ENCODE measurements at places on chromosomes 3 and 15.

GRCh38 chr3:50242851-50243542 lies 7.0 kb downstream of the GNAI2 start:
- no peak for DNase-seq

DNA sequence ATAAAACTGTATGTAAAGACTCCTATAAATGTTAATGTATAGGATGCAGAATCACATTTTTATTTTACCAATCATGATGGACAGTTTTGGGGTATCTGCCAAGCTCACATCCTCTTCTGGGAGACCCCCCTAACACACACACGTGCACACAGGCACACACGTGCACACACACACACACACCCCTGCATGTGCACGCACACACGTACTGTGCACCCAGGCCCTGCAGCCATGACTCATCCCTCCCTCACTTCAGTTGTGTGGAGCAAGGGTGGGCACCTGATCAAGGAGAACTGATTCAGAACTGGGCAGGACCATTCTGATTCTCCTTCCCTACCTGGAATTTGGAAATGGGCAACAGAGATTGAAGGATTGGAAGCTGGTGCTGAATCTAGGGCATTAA lies 16.0 kb upstream of the MINDY4B start:
- DNase-seq, result no peak

DNA sequence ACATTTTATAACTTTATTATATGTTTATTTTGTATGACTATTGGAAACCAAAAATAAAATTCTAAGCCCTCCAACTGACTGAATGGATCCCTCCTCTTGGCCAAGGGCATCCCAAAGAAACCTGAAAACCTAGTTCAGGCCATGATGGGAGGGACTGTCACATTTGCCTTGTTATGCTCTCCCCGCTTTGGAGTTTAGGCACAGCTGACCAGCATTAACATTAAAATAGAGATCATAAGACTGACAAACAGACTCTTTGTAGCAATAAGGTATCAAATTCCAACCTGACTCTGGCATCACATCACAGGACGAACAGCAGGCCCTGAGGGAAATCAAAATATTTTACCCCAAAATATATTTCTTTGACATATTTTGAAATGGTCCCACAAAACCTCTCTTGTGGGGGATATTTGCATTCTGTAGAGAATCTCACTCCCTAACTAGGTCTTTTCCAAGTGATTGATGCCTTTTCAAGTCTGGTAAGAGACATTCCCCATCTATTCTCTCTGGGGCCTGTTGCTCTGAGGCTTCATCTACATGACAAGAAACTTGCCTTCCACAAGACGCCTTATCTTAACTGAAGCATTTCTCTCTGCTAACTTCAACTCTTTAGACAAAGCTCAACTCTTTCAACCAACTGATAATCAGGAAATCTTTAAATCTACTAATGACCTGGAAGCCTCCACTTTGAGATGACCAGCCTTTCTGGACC lies 81.8 kb upstream of the PRR23E start:
- DNase-seq, result no peak

DNA sequence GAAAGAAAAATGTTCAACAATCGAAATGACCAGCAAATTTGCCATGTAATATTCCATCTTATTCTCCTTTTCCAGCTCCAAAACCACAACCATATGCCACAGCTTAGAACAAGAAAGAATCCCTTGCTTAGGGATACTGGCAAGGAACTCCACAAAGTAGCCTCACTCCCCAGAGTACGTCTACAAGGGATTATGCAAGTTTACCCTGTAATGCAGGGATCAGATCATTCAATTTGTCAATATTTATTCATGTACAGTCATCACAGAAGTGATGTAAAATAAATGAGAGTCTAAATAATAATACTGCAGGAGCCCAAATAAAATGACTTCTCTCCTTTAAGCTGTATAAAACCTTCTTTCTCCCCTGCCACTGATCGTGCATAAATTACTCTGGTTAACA lies 23.5 kb upstream of the MYO1E start:
- DNase-seq, result no peak

- no peak for DNase-seq
These were observed 3.8 kb downstream of the BHLHE40 start for GRCh38 chr3:4982773-4983738.

GRCh38 chr15:95944193-95944592 lies 386.3 kb upstream of the NR2F2 start:
- no peak for DNase-seq

- no peak for DNase-seq
These were observed 2.5 kb downstream of the SUMF1 start for GRCh38 chr3:4464576-4464975.

DNA sequence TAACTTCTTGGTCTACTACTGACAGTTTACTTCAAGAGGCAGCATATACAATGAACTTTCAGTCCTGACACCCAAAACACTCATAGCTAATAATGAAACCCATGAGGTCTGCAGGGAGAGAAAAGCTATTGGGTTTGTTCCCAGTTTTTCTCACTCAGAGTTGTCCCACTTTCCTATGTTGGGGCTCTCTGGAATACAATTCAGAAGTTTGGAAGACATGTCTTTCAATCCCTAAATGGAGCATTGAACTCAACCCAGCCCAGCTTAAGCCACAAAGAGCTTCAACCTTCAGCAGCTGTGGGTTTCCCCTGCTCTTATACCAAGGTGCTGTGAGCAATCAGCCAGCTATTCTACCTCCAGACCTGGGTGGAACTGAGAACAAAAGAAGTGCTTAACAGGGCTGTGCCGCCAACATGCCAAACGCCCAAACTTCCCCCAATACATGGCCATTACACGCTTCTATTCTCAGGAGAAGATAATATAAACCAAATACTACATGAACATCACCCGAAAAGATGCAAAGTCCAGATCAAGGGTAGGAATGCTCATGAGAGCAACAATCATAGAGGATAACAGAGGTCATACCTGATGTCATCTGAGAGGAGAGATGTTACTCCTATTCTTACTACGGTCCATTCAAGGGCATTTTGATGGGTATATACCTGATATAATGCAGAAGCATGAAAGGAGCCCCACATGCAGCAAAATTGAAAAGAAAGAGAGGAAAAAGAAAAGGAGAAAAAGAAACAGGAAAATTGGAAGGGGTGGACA lies 131.2 kb upstream of the TGFBR2 start:
- no peak for DNase-seq

DNA sequence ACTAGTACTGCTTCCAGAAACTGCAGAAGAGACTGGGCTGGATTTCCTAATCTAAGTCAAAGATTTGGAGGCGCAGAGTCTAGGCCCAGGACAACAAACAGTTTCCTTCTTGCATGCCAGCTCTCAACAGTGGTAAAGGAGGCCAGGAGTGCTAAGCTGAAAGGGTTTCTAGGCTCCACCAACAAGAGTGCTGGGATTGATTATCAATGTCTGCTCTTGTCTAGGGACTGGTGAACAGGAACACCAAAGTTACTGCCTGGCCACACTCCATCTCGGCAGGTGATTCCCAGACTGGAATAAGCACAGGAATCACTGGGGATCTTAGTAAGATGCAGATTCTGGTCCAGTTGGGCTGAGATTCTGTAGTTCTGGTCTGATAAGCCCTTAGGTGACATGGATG lies 22.8 kb upstream of the FGD5 start:
- no peak for DNase-seq

DNA sequence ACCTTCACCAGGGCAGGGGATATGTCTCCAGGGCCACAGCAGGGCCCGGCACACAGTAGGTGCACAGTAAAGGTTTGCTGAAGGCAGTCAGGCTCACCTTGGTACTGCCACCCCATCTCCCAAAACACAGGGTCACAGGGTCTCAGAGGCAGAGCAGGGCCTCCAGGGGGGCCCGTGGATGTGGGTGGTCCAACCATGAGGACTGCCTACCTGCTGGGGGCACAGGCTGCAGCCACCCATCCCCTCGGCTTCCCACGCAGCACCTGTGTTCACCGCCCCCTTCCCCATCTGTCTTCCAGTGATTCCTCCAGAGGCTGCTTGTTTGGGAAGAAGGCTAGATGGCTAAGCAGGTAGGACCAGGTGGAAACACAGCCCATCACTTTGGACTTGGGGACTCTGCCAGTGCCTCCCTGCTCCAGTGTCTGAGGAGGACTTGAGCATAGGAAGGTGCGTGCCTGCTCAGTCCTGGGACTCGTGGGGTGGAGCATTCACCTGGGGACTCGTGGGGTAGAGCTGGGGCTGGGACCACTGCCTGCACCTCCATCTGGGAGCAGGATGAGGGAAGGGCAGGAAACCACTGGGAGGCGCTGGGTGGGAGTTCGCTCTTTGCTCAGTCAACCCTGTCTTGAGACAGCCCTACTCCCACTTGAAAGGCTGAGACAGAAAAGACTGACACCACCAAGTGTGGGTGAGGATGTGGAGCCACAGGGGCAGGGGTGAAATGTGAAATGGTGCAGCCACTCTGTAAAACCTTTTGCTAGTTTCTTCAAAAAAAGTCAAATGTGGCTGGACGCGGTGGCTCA lies 18.8 kb upstream of the PLXND1 start:
- no peak for DNase-seq

GRCh38 chr3:128879991-128880390 lies 571 bp downstream of the ACAD9 start:
- DNase-seq, result no peak

DNA sequence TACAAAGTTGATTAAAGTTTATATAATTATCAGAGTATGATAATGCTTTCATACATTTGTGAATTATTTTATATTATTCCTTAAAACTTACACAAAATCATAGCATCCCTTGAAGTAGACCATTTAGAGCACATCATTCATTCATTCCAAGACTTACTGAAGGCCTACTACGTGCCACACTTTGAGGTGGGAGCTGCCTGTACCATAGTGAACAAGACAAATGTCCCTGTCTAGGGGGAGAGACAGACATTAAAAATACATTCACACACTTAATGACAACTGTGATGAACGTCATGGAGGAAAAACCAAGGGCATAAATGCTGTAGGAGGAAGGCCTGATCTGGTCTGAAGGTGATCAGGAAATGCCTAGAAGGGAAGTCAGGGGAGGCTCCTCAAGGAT lies 12.1 kb downstream of the MCCC1 start:
- DNase-seq, result no peak

DNA sequence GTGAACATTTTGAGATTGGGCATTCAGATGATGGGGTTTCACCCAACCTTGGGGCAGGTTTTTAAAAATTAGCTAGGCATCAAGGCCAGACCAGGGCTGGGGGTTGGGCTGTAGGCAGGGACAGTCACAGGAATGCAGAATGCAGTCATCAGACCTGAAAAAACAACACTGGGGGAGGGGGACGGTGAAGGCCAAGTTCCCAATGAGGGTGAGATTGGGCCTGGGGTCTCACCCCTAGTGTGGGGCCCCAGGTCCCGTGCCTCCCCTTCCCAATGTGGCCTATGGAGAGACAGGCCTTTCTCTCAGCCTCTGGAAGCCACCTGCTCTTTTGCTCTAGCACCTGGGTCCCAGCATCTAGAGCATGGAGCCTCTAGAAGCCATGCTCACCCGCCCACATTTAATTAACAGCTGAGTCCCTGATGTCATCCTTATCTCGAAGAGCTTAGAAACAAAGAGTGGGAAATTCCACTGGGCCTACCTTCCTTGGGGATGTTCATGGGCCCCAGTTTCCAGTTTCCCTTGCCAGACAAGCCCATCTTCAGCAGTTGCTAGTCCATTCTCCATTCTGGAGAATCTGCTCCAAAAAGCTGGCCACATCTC lies 6.1 kb downstream of the RHO start:
- no peak for DNase-seq

DNA sequence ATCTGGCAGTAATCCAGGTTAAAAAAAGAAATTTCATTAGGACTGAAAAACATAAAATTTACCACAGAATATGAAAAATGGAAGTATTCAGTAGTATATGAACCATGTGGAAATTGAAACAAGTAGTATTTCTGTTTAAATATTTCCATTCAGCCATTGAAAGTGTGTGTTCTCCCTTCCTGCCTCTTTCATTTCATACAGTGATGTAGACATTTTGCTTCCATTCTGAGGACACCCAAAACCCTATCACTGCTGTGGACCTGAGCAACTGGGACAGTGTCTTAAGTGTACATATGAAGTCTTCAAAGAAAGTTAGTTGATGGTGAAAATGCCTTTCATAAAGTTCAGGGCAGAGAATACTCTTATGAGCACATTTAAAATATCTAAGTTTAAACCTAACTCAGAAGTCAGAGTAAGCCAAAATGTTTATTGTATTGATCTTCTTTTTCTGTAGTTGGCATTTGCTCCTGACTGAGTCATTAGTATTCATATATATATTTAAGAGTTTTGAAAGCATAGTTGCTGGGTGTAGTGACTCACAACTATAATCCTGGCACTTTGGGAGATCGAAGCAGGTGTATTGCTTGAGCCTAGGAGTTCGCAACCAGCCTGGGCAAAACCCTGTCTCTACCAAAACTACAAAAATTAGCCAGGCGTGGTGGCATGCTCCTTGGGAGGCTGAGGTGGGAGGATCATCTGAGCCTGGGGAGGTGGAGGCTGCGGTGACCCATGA lies 198.8 kb downstream of the KLHL25 start:
- DNase-seq, result no peak

DNA sequence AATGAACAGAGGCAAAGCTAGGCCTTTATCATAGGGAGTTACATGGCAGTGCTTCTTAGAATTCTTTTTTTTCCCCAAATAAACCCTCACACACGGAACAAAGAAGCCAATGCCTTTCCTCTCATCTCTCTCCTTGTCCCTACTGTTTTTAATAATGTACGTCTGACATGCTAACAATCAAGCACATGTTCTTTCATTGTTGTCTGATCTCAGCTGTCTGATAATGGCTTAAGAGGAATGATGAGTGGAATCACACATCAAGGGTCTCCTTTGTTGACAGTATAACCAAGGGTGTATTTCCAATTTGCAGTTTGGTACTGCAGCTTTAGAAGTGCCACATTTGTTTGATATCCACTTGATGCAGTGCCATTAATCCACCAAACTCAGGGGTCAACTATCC lies 34.8 kb upstream of the EPHA3 start:
- DNase-seq, result no peak

- DNase-seq, result no peak
These were observed 509.1 kb downstream of the RSL24D1 start for GRCh38 chr15:54687628-54688027.

- DNase-seq, result peak; percentile 28
These were observed 121.1 kb downstream of the OXSM start for GRCh38 chr3:25910997-25911396.

DNA sequence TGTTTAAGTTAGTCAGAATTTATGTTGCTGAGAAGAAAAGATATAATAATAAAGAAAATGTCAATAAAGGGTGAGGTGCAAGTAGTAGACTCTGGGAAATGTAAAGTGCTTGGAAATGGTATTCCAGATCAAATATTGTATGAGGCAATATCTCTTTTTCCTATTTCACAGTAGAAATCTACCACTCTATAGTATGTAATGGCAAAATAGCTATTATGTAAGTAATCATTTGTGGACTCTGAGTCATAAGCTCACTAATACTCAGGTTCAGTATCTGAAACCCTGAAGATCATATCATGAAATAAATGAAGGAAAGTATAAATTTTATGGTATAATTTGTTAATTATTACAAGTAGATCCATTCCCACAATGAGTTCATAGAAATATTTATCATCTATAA lies 322.1 kb downstream of the PYDC2 start:
- DNase-seq, result no peak

- DNase-seq, result no peak
These were observed 75.7 kb upstream of the PRR23C start for GRCh38 chr3:139120086-139121056.

Data from activated T-cell treated with anti-CD3 and anti-CD28 coated beads for 1 hour (primary cell).